Activated CD4-positive, CD25-positive, alpha-beta regulatory T cell treated with anti-CD3 and anti-CD28 coated beads, Interleukin-2, amount 50 U/mL, for 72 hours (primary cell): ENCODE measurements at places on chromosomes 13 and 19.

DNA sequence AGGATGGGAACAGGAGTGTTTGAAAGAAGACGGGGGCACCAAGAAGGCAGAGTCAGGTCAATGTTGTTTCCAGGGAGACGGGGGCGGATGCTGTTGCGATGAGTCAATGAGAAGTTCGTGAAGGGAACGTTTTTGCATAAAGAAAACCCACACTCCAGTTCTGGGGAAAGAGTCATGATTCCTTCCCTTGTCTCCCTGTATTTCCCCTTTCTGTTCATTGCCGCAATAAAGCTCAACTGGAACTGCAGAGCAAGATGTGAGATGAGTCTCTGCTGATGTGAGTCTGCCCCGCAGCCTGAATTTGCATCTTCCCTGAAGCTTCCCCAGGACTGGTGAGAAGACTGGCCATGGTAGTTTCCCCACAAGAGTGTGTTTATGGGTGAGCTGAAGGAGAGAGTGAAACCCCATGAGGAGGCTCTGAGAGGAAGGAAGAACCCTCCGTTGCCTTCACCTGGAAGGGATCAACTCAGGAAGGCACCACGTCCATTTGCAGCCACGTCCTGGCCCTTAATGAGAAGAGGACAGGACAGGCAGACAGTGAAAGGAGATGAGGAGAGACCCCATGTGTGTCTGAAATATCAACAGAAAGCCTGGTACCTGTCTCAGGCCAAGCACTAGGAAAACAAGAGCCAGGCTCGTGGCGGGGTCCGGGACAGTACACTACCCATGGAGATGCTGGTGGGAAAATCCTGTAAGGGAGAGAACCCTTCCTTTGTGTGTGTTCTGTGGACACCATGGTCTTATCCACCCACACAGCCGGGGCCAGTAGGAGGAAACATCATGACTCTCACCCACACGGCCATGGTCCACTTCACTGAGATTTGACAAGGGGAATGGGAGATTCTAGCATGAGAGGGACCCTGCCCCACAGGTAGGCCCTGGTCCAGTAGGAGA, 13.7 kb downstream of the LILRA1 start:
- no peak for DNase-seq

DNA sequence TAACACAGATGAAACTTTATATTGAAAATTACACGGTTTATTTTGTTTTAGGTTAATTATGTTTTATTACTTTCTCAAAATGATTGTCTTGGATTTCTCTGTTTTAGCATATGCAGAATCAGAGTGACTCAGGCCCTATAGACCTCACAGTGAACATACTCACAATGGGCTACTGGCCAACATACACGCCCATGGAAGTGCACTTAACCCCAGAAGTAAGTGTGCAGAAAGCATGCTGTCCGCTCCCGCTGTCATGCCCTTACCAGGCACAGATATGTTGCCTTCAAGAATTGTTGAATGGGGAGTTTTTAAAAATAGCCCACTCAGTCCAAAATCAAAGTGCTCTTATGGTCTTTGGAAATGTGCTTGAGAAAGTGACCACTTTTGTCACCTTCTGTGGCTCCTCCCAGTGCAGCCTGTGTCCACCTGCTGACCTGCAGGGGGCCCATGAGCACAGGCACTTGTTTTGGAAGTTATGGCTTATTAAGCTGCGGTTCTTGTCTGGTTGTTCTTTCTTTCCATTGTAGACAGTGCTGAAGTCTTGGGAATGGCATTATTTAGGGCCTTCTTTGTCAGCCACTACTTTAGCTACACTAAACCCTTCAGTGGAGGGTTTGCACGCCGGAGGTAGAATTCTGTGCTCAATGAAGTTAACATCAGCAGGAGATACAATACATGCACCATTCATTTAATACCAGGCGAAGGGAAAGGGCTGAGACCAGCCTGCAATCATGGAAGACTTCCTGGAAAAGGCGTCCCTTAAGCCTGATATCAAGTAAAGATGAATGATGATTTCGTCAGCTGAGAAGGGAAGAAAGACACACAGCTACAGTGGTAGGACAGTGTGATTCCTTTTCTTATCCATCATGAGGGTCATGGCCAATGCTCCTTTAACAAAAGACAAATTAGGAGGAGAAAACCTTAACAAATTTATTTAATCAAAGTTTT, 36.7 kb downstream of the CUL4A start:
- no peak for DNase-seq

DNA sequence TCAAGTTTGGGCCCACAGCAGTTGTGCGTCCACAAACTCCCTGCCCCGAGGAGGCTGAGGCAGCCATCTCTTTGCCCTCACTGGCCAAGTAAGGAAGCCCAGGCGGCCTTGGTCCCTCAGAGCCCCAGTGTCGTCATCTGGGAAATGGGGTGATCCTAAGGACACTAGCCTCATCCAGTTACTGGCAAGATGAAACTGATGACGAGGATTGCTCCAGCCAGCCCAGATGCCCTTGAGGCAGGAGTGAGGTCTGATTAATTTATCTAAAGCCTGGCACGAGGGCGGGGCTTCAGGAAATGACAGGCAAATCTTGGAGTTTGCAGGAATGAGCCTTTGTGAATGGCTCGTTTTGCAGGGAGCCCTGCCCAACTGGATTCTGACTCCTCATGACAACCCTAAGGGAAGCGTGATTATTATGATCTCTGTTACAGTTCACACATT, 5.6 kb downstream of the LIPE start:
- no peak for DNase-seq

GRCh38 chr19:13022859-13023636, 27.8 kb downstream of the NFIX start:
- no peak for DNase-seq

GRCh38 chr13:29575098-29575497, 20.4 kb downstream of the SLC7A1 start:
- no peak for DNase-seq

GRCh38 chr13:65112123-65112522, 2118.0 kb downstream of the PCDH9 start:
- DNase-seq, result no peak

DNA sequence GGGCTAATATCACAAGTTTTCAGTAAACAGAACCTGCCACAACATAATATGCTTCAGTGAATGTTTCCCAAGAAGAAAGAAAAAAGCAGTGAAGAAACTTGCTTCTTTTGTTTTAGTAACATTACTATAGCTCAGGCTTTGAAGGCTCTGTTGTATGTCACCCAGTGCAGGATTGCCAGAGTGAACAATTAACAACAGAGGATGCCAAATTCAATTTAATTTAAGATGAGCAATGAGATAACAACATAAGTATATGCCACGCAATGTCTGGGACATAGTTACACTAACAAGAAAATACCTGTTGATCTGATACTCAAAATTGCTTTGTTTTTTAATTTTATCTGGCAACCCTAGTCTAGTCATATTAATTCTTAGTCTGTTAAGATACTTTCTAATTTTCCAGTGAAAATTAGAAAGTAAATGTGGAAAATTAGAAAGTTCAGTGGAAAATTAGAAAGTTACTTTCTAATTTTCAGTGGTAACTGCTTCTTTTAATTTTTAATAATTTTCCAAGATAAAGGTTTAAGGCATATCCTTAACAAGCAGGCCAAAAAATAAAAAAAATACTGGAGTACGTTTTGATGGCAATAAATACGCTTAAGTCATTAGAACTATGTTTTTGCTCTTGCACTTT, 336.3 kb downstream of the SLITRK6 start:
- DNase-seq, result no peak

GRCh38 chr13:29859971-29860370, 9.6 kb upstream of the UBL3 start:
- no peak for DNase-seq

DNA sequence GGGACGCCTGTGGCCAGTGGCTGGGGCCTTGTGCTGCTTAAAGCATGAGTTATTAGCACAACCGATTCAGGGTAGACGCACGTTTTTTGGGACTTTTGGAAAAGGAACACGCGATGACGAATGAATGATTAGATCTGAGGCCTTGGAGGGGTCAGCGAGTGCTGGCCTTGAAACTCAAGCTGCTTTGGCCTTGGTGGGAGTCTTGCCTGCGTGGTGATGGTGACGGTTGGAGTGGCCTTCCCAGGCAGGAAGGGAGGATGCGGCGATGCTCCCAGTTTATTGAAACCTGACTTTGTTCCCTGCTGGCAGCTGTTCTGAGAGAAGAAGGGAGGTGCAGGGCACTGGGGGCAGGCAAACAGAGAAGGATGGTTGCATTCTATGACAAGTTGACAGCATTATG, 63.1 kb upstream of the RNF113B start:
- DNase-seq, result no peak

- no peak for DNase-seq
Observed at GRCh38 chr13:29844441-29844840, 6.0 kb downstream of the UBL3 start.

- DNase-seq, result peak; percentile 66
Observed at GRCh38 chr19:2543463-2544442, 67.8 kb downstream of the GADD45B start.

- no peak for DNase-seq
Observed at GRCh38 chr13:59755632-59756290, 408.0 kb downstream of the DIAPH3 start.

GRCh38 chr19:34772697-34773554, at the start of gene ZNF599:
ZNF599 (minus strand) TSS chr19:34773215; CDS start chr19:34772841, 374 bp downstream.
- DNase-seq, result peak; percentile 93

DNA sequence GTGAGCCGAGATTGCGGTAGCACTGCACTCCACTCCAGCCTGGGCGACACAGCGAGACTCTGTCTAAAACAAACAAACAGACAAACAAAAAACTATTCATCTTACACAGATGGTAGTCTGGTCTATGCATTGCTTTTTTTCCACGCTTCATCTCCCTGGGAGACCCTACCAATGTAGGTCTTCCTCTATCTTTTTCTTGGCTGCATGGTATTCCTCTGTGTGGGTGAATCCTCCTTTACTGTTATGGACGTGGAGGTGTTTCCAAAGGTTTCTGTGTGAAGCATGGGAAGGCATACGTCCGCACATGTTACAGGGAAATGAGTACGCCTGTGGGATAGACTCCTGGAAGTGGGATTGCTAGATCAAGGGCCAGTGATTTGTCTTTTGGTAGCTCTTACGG, 5.6 kb downstream of the BICRA start:
- no peak for DNase-seq

- no peak for DNase-seq
Observed at GRCh38 chr13:36251526-36251925, 37.2 kb upstream of the SOHLH2 start.

GRCh38 chr19:20661150-20661819, at the start of gene ZNF626:
ZNF626 (minus strand) TSS chr19:20661571; CDS start chr19:20661446, 125 bp downstream.
- peak; percentile 87 for DNase-seq

DNA sequence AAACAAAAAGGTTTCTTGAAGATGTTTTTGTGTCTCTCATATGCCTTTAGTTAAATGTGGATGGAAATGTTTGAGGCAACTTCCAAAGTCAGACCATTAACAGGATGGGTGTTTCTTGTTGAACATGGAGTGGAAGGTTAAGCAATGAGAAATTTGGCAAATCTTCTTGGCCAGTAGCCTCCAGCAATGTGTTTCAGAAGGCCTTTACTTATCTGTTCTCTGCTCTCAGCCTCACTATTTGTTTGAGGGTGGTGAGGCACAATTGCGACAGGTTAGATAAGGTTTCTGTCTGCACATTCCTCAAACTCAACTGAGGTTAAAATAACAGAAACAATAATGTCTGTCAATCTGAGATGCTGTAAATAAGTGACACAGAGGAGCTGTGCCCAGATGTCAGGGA, 1019.0 kb downstream of the DIAPH3 start:
- no peak for DNase-seq

DNA sequence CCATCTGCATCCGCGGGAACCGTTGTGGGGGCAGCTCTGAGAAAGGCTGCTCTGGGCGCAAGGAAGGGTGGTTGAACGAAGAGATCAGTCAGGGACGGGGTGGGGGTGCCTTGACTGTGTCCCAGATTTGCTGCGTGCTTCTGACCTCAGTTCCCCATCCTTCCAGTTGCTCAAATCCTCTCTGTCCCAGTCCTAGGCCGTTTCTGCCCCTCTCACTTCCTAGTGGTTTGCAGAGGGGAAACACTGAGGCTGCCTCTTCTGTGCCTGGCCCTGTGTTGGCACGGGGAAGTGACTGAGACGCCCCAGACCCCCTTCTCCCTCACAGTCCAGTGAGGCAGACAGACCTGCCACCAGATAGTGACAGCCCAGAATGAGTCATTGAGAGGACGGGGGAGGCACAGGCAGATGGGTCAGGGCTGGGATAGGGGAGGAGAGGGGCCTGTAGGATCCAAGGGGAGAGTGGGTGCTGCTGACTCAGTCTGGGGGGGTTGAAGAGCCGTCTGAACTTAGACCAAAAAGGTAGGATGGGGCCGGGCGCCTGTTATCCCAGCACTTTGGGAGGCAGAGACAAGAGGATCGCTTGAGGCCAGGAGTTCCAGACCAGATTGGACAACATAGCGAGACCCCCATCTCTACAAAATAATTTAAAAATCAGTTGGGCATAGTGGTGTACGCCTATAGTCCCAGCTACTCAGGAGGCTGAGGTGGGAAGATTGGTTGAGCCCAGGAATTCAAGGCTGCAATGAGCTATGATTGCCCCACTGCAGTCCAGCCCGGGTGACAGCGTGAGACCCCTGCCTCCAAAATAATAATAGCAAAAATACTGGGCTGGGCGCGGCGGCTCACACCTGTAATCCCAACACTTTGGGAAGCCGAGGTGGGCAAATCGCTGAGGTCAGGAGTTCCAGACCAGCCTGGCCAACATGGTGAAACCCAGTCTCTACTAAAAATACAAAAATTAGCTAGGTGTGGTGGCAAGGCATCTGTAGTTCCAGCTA, 26.5 kb downstream of the NUMBL start:
- no peak for DNase-seq

- no peak for DNase-seq
Observed at GRCh38 chr13:73107481-73107880, 48.7 kb downstream of the KLF5 start.

DNA sequence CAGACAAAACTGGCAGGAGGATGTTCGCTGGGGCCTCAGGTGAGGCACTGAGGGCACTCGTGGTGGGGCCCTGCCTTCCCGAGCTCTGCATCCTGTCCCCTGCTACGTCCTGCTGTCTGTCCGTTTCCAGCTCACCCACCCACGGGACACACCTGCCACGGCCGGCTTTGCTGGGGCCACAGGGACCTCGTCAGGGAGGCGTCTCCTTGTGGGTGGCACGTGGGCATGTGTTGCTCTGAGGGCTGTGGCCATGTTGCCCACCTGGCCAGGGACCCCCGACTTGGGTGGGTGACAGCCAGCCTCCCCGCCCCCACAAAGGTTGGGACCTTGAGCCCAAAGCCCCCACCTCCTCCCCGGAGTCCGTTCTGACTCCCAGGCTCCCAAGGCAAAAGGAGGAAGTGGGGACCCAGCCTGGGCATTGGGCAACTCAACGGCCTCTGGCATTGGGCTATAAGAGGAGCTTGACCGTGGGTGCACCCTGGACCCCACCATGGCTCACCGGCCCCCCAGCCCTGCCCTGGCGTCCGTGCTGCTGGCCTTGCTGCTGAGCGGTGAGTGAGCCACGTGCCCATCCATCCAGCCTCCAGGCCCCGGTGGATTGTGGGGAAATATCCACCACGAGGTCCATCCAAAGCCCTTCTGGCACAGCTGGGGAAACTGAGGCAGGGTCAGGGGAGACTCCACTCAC, at the start of gene PRTN3:
PRTN3 (plus strand) TSS at position 481 of the 688 bp plus-strand sequence; CDS start at position 491, 10 bp downstream.
- DNase-seq, result no peak

DNA sequence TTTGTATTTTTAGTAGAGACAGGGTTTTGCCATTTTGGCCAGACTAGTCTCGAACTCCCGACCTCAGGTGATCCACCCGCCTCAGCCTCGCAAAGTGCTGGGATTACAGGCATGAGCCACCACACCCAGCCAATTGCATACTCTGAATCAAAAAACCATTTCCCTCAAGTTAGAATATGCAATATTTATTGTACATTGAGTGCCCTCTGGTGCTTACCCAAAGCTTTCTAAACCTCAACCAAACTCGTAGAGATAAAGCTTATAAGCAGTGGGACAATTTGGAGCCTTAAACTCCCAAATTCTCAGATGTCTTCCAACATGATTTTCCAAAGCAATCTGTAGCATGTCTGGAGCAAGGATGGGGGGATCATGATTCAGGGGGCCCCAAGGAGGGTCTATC, 22.4 kb downstream of the RFXAP start:
- no peak for DNase-seq
